ENCODE measurements at places on chromosomes 13 and 19. TPM values are rescaled to one million over a fixed set of nuclear protein-coding genes. Genes with fewer than 3 reads are reported as not detected.

- no peak overlapping the region for H3K4me3 ChIP-seq
- DNase-seq, result no peak
- no peaks in the 10 kb centered on the region for H3K4me1 ChIP-seq
- no peaks in the 10 kb centered on the region for H3K36me3 ChIP-seq
- H3K27me3 ChIP-seq, result no peaks in the 10 kb centered on the region
Measured at GRCh38 chr13:108325863-108326262, 56.3 kb downstream of the TNFSF13B start.

GRCh38 chr13:40292536-40292935 lies 373.9 kb downstream of the FOXO1 start:
- no peak overlapping the region for H3K4me3 ChIP-seq
- H3K27me3 ChIP-seq, result no peaks in the 10 kb centered on the region
- H3K36me3 ChIP-seq, result no peaks in the 10 kb centered on the region
- H3K27ac ChIP-seq, result no peak overlapping the region
- no peaks in the 10 kb centered on the region for H3K4me1 ChIP-seq

- no peaks in the 10 kb centered on the region for H3K4me1 ChIP-seq
- no peak overlapping the region for H3K4me3 ChIP-seq
- no peaks in the 10 kb centered on the region for H3K27me3 ChIP-seq
- H3K27ac ChIP-seq, result no peak overlapping the region
- DNase-seq, result no peak
- H3K36me3 ChIP-seq, result no peaks in the 10 kb centered on the region
Measured at GRCh38 chr13:111210544-111211469, 95.7 kb downstream of the ARHGEF7 start.

DNA sequence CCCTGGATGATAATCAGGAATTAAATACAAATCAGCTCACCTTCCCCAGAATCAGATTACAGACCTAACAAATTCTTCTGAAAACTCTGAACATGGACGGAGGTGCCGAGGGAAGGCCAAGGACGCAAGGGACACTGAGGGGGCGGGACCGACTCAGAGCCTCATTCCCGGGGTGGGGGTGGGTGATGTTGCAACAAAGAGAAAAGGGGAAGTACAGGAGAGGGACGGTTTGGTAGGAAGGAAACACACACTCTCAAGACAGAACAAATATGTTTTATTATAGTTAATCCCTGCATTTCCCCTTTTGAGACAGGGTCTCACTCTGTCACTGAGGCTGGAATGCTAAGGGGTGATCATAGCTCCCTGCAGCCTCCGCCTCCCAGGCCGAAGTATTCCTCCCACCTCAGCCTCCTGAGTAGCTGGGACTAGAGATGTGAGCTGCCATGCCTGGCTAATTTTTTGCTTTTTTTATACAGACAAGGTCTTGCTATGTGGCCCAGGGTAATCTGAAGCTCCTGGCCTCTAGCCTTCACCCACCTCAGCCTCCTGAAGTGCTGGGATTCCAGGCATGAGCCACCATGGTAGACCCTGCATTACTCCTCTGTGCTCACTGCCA lies 786 bp upstream of the LILRA2 start:
- no peak for DNase-seq
- peak overlapping the region; percentile 7 for H3K4me3 ChIP-seq
- H3K27ac ChIP-seq, result no peak overlapping the region
- H3K4me1 ChIP-seq, result no peaks in the 10 kb centered on the region
- no peaks in the 10 kb centered on the region for H3K27me3 ChIP-seq
- H3K36me3 ChIP-seq, result no peaks in the 10 kb centered on the region

NRTN gene
- total RNA-seq, result 10.2 TPM

ZNF490 gene
- total RNA-seq, result 3.6 TPM

MISP gene
- not detected for total RNA-seq

HIF3A gene
- 2.5 TPM for total RNA-seq
